Epithelial cell of esophagus (primary cell): ENCODE measurements at places on chromosomes 1 and 21.

DNA sequence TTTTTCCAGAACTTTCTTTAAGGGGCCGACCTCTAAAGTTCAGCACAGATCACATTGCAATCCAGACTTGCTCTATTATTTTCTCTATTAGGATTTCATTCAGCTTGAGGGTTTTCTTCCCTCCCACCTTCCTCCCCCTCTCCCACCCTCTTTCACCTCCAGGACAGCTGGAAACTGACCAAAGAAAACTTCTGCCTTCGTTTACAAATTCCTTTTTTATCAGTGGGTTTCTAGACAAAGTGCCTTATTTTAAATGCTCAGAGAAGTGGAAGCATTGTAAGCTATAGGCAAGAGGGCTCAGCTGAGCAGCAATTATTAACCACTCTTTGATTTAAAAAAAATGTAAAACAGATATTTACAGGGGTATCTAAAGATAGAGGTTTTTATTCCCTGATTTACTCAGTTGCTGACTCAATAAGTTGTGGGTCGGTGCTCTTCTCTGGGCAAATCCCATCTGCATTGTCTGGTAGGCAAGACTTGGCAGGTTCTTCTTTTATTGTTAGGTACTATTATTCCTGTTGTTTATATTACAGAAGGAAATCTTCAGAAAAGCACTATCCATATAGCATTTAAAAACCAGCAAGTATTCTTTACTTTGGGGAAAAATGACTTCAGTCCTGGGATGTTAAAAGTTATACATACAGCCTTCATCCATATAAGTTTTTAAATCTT is 277.0 kb upstream of the C1orf105 start:
- DNase-seq = peak; percentile 54

DNA sequence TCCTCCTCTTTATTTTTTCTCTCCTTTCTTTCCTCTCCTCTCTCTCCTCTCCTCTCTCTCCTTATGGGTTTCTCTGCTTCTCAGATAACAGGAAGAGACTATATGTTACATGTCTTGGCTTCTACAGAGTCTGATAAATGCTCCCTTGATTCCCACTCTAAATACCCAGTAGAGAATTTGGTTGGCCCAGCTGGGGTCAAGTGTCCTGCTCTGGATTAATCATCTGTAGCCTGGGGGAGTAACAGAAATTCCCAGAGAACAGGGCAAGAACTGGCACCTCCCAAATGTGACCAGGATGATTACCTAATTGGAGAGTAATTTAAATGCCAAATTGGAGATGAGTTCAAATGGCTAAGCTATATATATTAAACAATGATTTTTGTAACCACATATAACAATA is 146.1 kb upstream of the LMO4 start:
- DNase-seq = peak; percentile 22

GRCh38 chr1:157418231-157418630 is 134.1 kb downstream of the FCRL5 start:
- DNase-seq = no peak

DNA sequence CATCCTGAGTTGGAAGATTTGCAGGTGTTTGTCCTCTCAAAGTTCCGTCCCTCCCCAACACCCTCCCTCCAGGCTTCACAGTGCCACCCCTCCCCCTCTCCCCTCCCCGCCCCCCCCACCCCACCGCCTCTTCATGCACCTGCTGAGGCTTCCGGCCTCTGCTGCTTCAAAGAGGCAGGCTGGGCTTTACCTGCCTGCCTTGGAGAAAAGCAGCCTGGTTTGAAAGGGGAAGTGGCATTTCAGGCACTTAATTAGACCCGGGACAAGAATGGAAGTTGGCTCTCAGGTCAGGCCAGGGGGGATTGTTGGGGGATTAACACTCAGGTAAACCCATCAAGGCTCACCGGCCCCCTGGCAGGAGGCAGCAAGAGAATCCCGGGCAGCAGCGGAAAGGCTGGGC is 21.1 kb downstream of the PAX7 start:
- no peak for DNase-seq

DNA sequence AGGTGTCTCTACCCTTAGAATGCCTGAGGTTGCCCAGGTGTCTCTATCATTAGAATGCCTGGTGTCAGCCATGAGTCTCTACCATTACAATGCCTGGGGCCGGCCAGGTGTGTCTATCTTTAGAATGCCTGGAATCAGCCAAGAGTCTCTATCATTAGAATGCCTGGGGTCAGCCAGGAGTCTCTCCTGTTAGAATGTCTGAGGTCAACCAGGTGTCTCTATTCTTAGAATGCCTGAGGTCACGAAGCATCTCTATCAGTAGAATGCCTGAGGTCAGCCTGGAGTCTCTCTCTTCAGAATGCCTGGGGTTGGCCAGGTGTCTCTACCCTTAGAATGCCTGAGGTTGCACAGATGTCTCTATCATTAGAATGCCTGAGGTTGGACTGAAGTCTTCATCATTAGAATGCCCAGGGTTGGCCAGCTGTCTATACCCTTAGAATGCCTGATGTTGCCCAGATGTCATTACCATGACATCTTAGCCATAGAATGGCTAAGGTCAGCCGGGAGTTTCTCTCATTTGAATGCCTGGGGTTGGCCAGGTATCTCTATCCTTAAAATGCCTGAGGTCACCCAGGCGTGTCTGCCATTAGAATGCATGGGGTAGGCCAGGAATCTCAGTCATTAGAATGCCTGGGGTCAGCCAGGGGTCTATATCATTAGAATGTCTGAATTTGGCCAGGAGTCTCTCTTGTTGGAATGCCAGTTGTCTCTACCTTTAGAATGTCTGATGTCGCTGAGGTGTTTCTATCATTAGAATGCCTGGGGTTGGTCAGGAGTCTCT is 44.0 kb downstream of the RNF187 start:
- DNase-seq = no peak

DNA sequence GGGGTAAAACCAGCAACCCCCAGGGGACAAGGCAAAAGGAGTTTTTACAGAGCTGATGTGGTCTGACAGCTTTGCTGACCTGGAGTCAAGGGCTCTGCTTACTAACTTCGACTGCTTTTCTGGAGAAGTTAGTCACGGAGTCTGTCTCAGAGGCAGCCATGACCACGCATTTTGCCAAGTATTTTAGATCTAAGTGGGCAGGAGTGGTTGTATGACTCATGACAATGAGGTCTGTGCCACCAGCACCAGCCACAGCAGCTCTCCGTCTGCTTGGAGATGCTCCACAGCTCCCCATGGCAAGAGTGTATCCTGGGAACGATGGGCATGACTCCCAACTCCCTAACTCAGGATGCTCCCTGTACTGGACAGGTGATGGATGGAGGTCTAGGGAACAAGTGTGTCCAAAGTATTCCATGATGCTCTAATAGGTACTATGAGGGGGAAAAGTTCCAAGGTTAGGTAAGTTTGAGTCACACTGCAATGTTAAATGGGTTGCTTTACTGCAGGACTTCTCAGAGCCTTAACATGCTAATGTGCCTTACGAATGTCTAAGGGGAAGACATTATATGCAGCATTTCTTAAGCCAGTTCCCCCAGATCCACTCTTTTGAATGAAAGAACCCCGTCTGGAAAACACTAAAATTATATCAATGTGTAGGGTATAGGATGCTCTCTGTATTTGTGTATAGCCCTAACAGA is 359.0 kb downstream of the HHAT start:
- DNase-seq = no peak

- no peak for DNase-seq
These were observed 21.5 kb upstream of the RCAN3 start for GRCh38 chr1:24481101-24481500.

DNA sequence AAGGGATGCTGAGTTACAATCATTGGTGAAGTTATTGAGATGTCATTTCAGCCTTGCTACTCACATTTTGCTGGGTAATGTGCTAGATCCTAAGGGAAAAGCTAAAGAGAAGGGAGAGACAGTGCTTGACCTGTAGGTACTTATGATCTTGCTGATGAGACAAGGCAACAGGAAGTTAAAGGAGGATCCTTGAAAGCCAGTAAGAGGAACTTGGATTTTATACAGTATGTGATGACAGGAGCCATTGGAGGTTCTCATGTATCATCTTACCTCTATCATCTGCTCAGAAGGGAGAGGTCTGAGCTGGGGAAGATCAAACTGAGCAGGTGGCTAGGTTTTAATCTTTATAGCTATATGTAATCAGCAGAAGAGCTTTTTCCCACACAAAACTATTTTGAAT is 6.3 kb downstream of the APOBEC4 start:
- DNase-seq = no peak

- DNase-seq = no peak
These were observed 100.9 kb downstream of the PLPPR5 start for GRCh38 chr1:98903726-98904125.

DNA sequence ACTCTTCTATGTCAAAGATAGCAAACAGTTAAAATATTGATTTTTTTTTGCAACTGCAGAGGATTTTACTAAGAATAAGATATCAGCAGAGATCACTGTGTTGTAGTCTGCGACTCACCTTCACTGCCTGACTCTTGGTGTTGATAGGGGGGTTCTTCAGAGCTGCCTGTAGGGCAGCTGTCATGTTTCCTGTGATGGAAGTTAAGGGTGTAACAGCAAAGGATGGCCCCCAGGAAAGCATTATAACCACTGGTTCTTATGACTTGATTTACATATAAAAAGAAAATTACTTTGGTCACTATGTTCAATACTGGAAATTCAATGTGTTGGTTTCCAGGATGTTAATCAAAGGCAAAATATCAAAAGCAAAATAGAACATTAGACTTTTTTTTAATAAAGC is 2.6 kb downstream of the ARPC5 start:
- DNase-seq = no peak

GRCh38 chr1:207651583-207651982 is 6.7 kb downstream of the CR1L start:
- DNase-seq = no peak

- DNase-seq = no peak
These were observed 30.6 kb downstream of the NPHP4 start for GRCh38 chr1:5961601-5962000.

GRCh38 chr1:213164561-213164960 is 113.5 kb downstream of the RPS6KC1 start:
- no peak for DNase-seq

DNA sequence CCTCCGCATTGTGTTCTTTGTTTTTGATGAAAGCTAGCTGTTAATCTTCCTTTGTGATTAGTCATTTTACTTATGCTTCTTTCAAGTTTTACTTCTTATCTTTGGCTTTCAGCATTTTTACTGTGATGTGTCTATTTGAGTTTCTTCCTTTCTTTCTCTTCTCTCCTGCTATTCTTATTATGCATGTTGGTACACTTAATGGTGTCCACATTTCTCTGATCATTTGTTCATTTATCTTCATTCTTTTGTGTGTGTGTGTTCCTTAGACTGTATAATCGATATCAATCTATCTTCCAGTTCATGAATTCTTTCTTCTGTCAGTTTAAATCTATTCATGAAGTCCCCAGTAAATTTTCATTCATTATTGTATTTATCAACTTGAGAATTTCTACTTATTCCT is 1650.3 kb downstream of the BRINP3 start:
- no peak for DNase-seq

- DNase-seq = no peak
These were observed 39.8 kb upstream of the FHAD1 start for GRCh38 chr1:15207031-15207828.

- no peak for DNase-seq
These were observed 26.7 kb upstream of the TP53BP2 start for GRCh38 chr1:223872308-223872901.

- no peak for DNase-seq
These were observed 84.3 kb downstream of the UBIAD1 start for GRCh38 chr1:11357276-11357675.

DNA sequence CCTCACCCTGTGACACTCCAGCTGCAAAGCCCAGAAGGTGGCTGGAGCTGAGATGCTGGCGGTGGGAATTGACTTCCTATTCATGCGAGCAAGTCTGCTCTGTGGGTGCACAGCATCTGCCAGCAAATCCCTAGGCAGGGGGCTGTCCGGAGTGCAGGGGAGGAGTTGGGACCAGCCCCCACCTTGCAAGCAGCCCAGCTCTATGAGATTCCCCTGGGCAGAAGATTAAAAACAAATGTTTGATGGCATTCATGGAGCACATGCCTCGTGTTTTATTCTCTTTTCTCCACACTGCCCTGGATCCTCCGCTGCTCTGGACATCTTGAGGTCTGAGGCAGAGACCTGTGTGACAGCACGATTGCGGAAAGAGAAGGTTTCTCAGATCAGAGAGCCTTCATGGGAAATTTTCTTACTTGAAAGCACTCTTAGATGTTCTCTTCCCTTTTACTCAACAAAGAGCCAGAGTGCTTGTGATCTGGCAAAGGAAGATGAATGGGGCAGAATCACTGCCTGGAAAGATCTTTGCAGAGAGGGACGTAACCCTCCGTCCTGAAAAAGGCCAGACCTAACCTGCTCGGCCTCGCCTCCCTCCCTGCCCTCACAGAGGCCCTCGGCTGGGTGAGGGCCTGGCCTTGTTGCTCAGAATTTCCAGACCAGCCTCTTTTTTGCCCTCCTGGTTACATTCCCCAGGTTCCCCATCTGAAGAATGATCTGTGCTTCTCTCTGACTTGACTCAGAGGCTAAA is 597.1 kb downstream of the KIF26B start:
- DNase-seq = no peak

DNA sequence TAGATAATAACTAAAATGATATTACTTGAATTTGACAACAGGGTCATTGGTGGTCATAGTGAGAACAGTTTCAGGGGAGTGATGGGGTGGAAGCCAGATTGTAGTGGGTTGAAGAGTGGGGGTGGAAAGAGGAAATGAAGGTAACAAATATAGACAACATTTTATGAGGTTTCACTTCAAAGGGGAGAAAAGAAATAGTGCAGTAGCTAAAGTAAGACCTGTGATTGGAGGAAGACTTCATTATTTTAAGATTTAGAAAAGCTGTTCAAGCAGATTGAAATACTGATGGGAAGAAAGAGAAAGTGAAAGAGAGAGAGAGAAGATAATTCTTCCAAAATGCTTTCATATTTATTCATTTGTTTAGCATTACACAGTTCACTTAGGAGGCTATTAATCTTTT is 52.0 kb upstream of the KCNA3 start:
- DNase-seq = no peak

- DNase-seq = no peak
These were observed 47.5 kb downstream of the EVA1C start for GRCh38 chr21:32459972-32460371.

GRCh38 chr1:3061981-3062615 is 6.9 kb upstream of the PRDM16 start:
- DNase-seq = no peak

GRCh38 chr1:208188607-208189006 is 55.6 kb downstream of the PLXNA2 start:
- DNase-seq = no peak

DNA sequence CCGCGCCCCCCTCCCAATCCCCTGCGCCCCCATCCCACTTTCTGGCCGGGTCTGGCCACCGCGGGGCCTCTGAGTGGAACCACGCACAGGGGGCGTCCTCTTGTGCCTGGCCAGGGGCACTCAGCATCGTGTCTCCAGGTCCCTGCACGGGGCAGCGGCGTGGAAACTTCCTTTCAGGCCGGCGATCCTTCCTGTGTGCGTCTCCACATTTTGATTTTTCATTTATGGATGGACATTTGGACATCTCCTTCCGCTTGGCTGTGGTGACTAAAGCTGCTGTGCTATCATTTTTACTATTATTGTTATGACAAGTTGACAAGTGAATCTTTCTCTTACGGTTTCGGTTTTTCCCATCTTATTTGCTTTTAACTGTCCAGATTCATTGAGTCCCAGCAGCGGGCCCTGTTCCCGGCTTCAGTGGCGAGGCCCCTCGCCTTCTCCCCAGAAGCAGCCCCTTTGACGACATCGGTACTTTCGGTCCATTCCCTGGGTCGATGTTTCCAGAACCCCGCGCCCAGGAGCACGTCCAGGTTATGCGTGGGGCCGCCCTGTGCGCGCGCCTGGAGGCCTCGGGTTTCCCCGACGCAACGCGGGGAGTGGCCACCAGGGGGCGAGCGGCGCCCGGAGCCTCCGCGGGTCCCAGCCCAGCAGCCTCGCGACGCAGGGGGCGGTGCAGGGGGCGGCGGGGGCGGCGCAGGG is 12.4 kb upstream of the SLC19A1 start:
- DNase-seq = peak; percentile 63

- DNase-seq = no peak
These were observed 91.6 kb downstream of the DNAH14 start for GRCh38 chr1:225021037-225021436.
